NCI-H2029 (cell line): ENCODE measurements at places on chromosomes 16 and 17.

DNA sequence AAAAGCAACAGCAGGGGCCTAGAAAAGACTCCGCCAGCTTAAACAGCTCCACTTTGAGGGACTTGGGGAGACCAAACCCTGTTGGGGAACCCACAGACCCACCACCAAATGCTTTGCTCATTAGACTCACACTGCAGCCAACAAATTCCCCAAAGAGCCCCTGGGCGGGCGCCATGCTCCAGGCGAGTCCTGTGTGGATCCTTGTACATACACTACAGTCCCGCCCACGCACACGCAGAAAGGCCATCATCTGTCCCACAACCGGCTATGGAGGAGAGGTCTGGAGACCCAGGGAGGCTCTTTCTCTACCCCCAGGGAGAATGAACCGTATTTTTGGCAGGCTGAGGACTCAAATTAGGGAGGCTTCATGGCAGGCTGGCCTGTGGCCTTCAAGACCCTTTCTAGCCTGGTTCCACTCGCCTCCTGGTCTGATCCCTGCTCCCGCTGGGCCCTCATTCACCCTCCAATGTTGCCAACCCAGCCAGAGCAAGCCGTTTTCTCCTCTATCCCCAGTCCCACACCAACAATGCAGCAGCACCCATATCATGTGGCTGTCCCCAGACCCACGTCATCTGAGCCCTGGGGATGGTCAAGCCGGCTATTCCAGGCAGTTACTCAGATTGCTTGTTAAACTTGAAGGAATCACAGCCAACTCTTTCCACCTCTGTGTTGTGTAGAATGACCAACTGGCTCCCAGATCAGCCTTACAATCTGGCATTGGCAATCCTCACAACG is 27.2 kb downstream of the ZNF423 start:
- no peak for DNase-seq

DNA sequence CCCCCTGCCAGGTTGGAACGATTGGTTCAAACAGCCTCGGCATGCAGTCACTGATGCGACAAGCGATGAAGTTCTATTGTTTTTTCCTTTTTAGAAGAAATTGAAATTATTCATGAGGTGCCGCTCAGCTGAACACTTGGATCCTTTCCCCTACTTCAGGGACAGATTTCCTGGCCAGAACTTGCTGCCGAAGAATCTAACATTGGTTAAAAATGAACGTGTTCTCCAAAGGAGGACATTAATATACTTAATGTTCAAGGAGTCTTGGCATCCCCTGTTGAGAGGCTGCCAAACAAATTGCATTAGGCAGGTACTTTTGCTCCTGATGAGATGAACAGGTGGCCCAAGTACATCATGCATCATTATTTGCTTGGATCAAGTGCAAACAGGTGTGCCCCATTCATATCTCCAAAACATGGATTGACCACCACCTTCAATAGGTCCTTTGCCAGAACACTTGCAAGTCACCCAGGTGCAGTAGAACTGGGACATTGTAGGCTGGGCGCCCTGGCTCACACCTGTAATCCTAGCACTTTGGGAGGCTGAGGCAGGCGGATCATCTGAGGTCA is 437.2 kb downstream of the HAPSTR1 start:
- DNase-seq: peak; percentile 76

DNA sequence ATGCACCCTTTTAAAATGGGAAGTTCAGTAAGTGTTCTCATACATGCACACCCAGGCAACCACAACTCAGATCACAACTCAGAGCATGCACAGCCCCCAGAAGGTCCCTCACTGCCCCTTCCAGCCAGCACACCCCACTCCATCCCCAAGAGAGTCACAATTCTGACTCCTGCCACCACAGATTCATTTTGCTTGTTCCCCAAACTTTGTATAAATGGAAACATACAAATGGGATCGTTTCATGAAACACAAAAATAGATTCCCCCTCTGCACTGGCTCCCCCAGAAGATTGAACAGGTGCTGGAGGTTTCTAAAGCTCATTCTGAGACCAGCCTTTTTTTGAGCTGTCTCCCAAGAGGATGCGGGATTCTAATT is 3.3 kb upstream of the TNFRSF13B start:
- no peak for DNase-seq

DNA sequence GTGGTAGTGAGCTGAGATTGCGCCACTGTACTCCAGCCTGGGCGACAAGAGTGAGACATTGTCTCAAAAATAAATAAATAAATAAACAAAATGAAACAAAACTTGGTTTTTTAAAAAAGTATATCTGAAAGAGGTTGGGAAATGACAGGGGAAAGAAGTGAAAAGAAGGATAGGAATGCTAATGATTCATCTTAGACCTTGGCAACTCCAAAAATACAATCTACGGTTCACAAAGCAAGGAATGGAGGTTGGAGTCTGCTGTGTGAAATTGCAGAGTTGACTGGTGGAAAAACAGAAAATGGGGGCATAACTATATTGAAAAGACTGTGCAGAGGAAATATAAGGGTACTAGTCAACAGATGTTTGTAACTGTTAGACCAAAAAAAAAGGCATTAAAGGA is 40.0 kb upstream of the CD300E start:
- DNase-seq: no peak

GRCh38 chr17:1024076-1024475 is 27.1 kb downstream of the TIMM22 start:
- DNase-seq: no peak
